ENCODE measurements at places on chromosomes 4 and X.

- no peak for DNase-seq
These were observed 163.0 kb upstream of the NAP1L5 start for GRCh38 chr4:88860586-88860985.

- DNase-seq: no peak
These were observed 920 bp downstream of the HTT-AS start for GRCh38 chr4:3073158-3074077.

GRCh38 chr4:159045321-159045720 is 57.6 kb upstream of the RAPGEF2 start:
- no peak for DNase-seq

GRCh38 chr4:107349732-107350131 is 313.6 kb upstream of the DKK2 start:
- no peak for DNase-seq

DNA sequence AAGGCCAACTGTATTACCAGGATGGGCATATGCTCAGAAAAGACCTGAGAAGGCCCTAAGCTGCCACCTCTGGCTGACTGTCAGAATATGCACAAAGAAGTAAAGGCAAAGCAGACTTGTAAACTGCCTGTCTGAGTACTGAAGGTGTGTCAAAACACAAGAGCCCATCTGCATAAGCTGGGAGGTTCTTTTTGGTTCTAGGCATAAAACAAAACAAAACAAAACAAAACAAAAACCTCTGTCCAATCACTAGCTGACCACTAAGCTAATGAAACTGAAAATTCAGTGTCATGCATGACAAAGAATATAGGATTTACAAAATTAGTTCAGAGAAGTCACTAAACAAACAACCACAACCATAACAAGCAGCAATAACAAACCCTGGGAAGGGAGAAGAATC is 20.6 kb downstream of the SH3D19 start:
- DNase-seq: no peak

GRCh38 chr4:5991405-5991804 is 26.8 kb downstream of the C4orf50 start:
- no peak for DNase-seq

- peak; percentile 64 for DNase-seq
These were observed 217.9 kb downstream of the CENPC start for GRCh38 chr4:67327245-67328017.

DNA sequence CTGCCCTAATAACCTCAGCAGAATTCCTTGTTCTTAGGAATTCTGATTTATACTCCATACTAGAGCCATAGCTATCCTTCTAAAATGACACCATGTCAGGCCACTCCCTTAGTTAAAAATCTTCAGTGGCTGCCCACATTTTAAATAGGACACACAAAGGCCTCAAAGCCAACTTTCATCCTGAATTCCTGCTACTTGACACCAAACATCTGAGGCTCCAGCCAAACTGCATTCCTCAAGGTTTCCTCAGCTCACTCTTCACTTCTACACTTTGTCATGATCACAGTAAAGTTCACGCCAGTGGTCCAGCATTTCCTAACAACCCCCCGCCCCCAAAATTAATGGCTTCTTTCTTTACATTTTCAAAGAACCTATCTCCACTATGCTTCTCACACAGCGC is 124.3 kb downstream of the ADGRA3 start:
- DNase-seq: no peak

GRCh38 chrX:11655282-11656015 is 10.3 kb downstream of the ARHGAP6 start:
- no peak for DNase-seq

- DNase-seq: no peak
These were observed 72.0 kb downstream of the PRPS1 start for GRCh38 chrX:107700317-107700774.

DNA sequence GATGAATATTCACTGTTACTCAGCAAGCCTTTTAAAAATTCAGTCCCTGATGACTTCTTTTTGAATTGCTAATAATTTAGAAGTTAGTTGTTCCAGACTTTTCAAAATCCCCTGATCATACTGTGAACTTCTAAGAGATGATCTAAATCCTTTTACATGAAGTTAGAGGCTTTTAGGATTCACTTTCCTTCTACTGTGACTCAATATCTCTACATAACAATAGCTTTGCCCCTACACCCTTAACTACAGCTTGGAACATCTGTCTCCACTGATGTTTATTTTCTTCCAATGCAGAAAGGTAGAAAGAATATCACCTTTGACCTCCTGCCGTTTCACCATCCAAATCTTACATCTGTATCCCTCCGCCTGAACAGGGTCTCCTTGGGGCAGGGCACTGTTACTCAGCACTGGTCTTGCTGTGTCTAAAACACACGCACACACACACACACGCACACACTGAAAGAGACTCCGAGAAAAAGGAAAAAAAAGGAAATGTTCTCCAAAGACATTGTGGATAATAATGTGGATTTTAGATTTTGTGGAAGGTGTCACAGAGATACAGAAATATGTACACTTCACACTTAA is 111.6 kb upstream of the GPRIN3 start:
- no peak for DNase-seq

DNA sequence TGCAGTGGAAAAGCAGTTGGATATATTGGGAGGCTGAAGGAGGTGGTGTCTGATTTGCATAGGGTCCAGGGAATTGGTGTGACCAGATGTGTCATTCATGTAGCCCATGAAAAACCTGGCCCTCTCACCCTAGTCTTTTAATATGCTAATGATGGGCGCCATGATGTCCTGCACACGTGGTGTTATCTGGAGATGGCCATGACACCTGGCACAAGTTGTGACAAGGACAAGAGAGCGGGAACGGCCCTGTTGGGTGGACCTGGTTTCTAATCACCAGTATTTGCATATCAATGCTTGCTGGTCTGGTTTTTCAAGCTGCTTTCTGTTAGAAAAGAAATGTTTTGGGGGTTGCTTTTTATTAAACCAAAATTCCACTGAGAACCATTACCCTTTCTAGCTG is 87.4 kb downstream of the ZXDA start:
- DNase-seq: no peak

DNA sequence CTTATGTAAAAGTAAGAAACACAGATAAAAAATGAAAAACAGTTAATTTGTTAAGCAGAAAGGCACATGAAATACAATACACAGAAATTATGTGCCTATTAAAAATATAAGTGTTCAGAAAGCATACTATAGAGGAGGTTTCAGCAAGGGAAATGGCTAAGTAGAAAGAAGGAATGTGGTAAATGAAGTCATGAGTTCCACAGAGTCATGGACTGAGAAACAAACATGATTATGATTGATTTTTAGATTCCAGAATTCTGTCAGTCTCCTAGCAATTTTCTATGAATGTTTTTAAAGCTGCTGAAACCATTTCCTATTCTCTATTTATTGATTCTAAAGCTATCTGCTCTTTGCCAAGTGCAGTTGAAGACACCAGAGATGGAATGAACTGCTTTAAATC is 1398.4 kb downstream of the ARAP2 start:
- no peak for DNase-seq

GRCh38 chr4:3401436-3402171 is 40.2 kb upstream of the HGFAC start:
- no peak for DNase-seq

GRCh38 chr4:135739354-135739753 is 1537.8 kb upstream of the PABPC4L start:
- DNase-seq: no peak

All from germinal center (tissue), 1 donor.